ENCODE measurements at places on chromosomes 16 and 17.

- no peak for DNase-seq
Observed at GRCh38 chr17:73551759-73552158, 92.5 kb downstream of the SDK2 start.

DNA sequence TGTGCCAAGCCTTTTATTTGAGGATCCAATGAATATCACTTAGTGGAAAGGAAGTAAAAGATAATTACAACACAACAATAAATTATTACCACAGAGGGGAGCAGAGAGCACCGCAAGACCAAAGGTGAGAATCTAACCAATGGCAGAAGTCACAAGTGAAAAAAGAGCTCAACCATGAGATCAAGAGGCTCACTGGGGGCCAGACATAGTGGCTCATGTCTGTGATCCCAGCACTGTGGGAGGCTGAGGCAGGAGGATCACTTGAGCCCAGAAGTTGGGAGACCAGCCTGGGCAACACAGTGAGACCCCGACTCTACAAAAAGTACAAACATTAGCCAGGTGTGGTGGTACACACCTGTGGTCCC lies 17.7 kb downstream of the ANKRD11 start:
- peak; percentile 51 for DNase-seq

DNA sequence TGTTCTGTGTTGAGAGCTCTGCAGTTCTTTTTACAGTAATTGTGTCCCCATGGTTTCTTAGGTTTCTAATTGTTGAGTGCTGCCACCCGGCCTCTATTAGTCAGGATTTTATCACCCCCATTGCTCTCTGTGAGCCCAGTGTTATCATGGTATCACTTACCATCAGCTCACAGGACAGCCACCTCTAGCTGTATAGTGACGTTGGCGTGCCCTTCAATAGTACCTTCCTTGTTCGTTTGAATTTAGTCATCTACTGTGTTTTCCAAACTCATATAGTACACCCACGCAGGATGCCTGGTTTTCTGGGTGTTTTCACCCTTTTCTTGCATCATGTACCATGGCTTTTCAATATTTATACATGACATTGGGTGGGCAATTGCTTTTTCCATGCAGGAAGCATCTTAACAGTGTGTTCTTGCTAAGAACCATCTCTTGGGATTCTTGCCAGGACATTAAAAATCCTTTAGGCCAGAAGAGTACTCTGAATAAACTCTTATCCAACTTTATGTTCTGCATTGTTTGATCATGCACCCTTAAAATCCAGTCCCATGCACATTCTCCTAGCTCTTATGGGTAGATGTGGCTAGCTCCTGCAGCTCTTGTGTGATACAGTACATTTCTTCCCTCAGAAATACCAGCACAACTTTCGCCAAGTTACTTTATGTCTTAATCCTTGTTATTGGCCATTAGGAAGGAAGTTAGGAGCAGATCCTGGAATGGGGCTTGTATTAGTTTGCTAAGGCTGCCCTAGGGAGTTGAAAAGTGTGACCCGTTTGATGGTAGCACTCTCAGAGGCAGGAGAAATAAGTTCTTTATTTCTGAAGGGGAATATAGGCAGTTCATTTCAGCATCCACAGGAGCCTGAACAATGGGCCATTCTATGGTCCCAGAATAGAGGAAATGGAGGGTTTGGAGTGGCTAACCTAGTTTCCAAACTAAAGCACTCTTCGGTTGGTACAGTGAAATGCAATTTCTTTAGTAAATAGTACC lies 11.3 kb upstream of the ABCA10 start:
- no peak for DNase-seq

- DNase-seq = no peak
Observed at GRCh38 chr16:75138636-75139035, 9.7 kb upstream of the ZFP1 start.

DNA sequence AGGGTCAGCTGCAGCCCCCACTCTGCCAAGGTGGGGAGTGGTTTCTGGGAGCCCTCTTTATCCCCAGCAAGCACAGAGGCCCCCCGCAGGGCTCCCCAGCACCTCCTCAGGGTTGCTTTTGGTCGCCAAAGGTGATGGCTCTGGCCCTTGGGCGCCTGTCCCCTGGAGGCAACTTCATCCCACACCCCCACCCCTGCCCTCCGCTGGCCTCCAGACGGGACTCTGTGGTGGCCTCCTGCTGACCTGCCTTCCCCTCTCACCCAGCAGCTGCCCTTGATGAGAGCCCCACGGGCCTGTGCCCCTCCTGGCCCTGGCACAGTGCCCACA lies 7.8 kb upstream of the RHOT2 start:
- no peak for DNase-seq

- no peak for DNase-seq
Observed at GRCh38 chr17:5381542-5381941, 37.9 kb downstream of the NUP88 start.

DNA sequence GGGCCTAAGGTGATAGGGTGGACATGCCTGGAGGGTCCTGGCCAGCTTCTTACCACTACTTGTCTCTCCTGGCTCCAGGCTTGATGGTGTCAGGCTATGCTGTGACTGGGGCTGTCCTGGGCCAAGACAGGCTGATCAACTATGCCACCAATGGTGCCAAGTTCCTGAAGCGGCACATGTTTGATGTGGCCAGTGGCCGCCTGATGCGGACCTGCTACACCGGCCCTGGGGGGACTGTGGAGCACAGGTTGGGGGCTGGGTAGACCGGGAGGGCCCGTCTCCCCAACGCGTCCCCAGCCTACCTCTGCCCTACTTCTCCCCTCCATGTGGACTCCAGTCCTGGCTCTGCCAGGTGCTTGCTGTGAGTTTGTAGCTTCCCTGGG lies 4.5 kb downstream of the SPATA20 start:
- no peak for DNase-seq

- DNase-seq = no peak
Observed at GRCh38 chr16:2468725-2469398, 2.2 kb upstream of the NTN3 start.

GRCh38 chr17:61444075-61444474 lies 8.1 kb upstream of the TBX4 start:
- DNase-seq = no peak

DNA sequence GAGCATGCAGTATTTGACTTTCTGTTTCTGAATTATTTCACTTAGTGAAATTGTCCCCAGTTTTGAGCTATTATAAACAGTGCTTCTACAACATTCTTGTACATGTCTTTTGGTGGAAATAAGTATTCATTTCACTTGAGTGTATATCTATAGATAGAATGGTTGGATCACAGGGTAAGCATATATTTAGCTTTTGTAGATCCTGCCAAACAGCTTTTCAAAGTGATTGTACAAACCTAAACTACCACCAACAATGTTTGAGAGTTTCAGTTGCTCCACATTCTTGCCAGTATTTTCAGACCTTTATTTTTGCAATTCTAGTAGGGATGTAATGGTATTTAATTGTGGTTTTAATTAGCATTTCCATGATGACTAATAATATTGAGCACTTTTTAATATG lies 91.6 kb downstream of the CCT6B start:
- DNase-seq = no peak

GRCh38 chr16:23254338-23254737 lies 47.8 kb upstream of the SCNN1B start:
- DNase-seq = no peak

- no peak for DNase-seq
Observed at GRCh38 chr16:7257016-7257415, 75.6 kb upstream of the RBFOX1 start.

GRCh38 chr17:19762515-19762961 lies 14.4 kb upstream of the ALDH3A1 start:
- DNase-seq = peak; percentile 56

DNA sequence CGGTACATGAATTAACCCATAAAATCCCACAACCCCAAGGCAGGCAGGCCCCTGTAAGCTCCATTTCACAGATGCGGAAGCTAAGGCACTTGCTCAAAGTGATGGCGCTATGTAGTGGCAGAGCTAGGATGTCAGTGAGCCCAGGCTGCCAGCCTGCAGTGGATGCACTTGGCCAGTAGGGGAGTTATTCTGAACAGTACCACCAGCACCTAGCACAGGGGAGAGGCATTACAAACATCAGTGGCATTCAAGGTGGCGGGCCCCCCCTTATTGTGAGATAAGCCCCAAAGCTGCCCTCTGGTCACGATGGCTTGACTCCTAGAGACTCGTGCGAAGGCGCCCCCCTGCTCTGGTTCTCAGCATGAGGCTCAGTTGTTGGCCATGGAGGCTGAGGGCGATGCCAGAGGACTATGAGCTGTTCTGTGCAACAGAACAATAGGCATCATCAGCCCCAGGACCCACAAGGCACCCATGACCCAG lies 33.8 kb downstream of the GTF3C1 start:
- DNase-seq = peak; percentile 36

DNA sequence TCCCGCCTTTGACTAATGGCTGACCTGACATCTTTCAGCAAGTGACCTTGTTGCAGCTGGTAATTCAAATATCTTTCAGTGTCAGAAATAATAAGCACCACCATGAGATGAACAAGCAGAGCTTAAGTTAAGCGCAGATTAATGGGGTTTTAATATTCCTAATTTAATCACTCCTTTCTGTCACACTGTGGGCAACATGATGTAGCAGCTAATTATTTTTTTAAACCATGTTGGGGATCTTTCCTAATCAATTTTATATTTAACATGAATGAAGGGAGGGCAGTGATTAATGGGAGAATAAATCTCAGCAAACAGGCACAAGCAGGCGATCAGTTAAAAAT lies 353.6 kb upstream of the TNRC6C start:
- DNase-seq = no peak

DNA sequence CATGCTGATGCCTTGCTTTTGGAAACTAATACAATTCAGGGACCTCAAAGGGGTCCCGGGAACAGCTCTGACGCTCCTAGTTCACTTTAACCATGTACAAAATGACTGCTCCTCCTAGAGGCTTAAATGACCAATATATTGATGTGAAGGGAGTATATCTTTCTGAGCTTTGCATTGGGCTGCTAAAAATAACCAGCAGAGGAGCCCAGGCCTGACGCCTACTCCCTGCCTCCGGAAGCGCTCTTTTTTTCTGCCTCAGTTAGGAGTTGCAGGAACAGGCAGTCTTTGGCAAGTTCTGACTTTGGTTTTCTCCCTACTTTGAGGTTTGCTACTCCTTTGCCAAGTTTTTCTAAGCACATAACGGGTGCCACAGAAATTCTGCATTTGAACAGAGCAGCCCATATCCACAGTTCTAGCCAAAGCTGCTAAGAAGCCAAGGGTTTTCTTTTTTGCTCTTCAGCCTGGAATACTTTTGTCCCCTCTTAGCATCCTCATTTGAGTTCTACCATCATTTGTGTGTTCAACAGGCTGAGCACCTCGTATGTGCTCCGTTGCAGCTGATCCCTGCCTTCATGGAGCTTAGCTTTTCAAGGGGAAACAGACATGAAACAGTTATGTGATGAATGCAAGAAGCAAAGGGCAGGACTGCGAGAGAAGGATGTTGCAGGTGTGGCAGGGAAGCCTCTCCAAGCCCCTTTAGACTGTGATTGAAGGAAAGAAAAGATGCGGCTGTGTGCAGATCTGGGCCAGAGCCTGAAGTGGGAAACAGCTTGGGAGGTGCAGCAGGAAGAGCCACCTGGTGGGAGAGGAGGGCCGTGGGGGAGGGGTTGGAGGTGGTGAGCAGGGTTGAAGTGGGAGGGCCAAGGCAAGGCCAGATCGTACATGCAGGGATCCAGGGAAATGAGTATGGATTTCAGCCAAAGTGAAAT lies 2.8 kb upstream of the NAGPA start:
- DNase-seq = peak; percentile 74

DNA sequence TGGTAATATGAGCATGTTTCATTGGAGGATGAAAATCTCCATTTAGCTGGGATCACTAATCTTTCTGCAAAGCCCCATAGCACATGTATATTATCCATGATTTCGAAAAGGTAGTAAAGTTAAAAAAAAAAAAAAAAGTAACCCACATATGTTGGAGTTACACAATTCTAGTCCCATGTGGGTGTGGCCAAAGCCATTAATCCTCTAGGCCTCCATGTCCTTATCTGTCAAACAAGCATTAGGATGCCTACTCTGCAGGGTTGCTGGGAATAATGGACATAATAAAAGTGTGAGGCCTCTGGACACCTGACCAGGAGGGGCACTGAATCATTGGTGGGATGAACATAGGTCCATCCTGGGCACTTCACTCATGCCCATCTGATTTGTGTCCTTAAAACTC lies 29.2 kb upstream of the VAT1L start:
- no peak for DNase-seq

DNA sequence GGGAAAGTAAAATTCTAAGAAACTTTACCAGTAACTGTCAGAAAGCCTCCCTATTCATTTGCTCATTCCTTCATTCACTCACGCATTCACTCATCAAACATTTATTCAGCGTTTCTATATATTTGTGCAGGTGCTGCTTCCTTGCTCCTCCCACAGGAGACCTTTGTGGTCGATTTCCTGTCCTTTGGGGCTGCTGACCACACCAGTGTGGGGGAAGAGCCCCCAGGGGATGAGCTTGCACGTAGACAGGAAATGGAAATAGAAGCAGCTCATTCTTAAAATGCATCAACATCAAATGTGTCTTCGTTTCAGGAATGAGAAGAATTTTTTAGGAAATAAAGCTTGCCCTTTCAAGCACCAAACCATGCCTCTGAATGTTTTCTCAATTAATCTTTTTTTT lies 9.6 kb downstream of the PIK3R6 start:
- DNase-seq = no peak

DNA sequence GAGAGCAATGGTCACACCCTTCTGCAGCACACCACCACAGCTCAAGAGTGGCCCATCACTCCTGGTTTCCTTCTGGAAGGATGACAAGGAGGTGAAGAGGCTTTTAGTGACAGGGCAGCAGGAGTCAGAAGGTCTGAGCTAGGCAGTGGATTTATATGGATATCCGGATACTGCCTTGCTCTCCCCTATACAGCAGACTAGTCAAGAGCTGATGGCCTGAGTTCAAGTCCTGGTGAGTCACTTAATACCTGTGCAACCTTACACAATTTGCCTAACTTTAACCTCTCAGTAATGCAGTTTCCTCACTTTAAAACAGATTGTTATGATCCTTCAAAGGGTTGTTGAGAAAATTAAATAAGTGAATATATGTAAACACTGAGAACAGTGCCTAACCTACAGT lies 22.9 kb downstream of the MYO18A start:
- no peak for DNase-seq

DNA sequence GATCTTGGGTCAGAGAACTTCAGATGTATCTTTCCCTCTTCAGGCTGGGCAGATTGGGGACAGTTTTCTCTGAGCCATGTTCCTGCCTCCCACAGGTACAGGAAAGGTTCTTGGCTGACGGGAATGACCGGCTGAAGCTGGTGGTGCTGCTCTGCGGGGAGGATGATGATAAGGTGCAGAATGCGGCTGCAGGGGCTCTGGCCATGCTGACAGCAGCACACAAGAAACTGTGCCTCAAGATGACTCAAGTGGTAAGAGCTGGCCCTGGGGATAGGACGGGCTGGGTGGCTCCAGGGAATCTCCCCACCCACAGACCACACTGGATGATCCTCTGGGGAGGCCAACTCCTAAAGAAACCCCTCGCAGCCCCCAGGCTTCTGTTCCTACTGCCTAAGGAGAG lies 10.9 kb downstream of the SLC35G3 start:
- DNase-seq = no peak

DNA sequence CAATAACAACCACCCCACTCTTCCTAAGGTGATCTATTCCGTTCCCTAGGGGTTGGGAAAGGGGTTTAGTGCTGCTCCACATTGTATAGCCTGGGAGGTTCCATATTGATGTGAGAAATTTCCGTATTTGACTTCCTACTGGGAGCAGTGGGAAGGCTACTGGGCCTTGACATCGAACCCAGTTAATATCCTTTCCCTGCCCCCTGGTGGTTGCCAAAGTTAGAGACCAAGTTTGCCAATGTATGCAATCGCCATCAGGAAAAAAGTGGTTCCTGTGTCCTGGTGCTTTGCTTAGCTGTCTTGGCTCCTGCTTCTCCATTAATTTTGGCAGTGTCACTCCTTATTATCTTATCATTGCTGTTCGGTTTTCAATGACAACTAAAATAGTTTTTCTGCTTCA lies 914.9 kb downstream of the KCNJ2 start:
- DNase-seq = peak; percentile 26

Measured in HepG2 (cell line).